ENCODE measurements at places on chromosomes 16 and 17.

GRCh38 chr17:17499402-17500145 lies 3.4 kb upstream of the RASD1 start:
- no peak for DNase-seq

DNA sequence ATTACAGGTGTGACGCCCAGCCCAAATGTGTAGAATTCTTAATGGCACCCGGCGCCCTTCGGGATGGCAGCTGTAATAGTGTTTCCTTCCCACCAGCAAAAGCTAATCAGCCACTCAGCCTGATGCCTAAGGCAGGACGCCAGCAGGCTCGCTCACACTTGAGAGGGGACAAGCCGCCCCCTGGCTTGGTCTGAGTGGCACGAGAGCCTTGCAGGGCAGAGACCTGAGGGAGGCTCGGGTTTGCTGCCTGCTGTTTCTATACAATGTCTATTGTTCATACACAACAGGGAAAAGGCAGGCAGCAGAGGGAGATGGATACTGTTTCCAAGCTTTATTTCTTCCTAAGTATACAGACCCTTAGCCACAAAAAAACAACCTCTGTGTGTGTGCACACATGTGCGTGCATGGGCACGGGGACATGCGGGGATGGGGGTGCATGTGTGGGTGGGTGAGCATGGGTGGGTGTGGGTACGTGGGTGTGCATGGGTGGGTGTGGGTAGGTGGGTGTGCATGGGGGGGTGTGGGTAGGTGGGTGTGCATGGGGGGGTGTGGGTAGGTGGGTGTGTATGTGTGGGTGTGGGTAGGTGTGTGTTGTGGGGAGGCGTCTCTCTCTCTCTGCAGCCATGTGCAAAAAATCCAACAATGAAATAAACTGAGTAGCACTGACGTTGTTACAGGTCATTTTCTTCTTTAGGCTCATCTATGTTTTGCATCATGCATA lies 10.0 kb downstream of the SLC38A8 start:
- DNase-seq, result no peak

DNA sequence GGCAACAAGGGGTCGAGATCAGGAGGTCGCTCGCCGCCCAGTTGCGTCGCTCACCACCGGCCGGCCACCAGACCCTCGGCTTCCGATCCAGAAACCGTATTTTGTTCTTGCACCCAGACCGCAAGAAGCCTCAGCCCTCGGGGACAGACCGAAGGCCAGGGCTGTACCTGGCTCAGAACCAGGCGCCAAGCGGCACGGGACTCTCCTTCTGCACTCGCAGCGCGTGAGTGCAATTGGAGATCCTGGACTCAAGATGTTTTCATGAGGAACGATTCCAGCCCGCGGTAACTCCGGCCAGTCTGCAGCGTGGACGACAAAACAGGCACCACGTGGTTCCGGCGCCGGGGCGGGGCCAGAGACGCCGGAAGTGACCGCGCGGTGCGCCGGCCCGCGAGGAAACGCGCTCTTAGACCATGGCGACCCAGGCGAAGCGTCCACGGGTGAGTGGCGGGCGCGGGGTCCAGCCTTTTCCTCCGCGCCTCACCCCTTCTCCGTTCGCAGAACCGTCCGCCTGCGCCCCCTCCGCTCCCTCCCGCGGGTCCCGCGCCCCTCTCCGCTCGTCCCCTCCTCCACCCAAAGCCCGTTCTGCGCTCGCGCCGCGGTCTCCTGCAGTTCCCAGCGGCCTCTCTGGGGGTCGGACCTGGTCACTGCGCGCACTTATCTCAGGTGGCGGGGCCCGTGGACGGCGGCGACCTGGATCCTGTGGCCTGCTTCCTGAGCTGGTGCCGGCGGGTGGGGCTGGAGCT lies at the start of gene SETD6:
TSS of gene SETD6 (plus strand) at position 393 of the 746 bp plus-strand sequence. CDS start at position 414, 21 bp downstream.
- DNase-seq, result peak; percentile 89

DNA sequence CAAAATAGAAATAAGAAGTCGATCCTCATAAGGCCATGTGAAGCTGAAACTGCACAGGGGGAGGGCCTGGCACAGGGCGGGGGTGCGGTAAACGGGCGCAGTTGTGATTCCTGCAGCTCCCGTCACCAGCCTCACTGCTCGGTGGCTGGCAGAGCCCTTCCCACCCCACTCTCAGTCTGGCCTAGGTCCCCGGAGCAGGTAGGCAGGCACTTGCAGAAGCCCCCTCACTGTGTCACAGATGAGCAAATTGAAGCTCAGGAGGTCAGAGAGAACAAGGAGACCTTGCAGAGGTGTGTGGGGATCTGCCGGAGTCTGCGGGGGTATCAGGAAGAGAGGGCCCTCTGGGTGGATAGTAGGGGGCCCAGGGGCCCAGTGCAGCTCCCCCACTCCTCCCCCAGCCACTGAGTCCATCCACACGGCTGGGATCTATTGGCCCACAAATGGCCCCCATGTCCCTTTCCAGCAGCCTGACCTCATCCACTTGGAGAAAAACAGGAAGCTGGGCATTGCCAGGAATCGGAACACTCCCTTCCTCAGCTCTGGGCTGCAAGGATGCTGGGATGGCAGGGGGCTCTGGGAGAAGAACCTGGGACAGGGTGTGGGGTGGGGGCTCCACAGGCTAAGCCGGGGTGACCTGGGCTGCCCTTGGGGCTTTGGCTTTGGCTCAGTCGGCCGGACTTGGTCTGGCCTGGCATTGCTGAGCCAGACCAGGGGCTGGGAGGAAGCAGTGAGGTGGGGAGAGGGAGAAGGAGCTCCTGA lies 21.4 kb upstream of the MAP3K14 start:
- no peak for DNase-seq

DNA sequence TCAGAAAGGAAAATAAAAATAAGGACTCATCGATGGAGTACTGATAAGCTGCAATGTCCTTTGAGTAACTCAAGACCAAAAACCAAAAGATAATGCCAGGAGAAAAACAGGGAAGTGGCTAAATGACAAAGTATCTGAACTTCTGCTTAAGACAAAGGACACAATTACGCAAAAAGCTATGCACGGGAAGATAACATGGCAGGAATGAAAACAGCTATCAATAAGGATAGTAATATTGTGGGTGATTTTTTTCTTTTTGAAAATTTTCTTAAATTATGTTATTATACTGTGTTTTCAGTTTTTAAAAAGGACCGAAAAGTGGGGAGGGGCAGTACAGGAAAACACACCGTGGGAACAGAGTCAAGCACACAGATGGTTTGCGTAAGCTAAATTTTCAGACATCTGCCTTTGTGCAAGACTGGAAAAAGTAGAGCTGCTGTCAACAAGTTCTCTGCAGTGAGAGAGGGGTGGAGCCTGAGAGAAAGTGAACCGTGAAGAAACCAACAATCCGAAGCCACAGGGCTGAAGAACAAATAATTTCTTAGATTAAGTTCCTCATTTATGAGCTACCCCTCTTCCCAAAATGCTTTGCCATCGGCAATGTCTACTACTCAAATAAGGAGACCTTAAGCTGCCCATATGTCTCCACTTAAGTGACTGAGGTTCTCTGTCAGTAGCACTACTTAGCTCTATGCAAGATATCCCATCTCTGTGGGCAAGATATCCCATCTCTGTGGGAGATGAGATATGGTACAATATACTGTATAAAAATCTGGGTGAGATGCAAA lies 99.9 kb upstream of the CORO6 start:
- DNase-seq, result peak; percentile 94

DNA sequence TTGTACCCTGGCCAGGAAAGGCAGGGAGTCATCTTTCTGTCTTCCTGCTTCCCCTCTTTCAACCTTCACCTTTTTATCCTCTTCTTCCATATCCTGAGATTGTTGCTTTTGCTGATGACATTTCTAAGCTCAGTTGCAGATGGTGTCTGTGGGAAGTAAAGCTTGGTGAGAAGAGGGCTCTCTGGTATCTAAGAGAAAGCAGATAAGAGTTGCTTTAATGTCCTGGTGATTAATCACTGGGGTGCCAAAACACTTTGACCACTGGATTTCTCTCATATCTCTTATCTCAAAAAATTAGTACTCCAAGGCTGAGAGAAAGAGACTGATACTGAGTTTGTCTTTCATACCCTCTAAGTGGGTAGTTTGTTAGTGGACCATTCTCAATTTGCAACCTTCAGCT lies 71.3 kb downstream of the NEUROD2 start:
- DNase-seq, result no peak

DNA sequence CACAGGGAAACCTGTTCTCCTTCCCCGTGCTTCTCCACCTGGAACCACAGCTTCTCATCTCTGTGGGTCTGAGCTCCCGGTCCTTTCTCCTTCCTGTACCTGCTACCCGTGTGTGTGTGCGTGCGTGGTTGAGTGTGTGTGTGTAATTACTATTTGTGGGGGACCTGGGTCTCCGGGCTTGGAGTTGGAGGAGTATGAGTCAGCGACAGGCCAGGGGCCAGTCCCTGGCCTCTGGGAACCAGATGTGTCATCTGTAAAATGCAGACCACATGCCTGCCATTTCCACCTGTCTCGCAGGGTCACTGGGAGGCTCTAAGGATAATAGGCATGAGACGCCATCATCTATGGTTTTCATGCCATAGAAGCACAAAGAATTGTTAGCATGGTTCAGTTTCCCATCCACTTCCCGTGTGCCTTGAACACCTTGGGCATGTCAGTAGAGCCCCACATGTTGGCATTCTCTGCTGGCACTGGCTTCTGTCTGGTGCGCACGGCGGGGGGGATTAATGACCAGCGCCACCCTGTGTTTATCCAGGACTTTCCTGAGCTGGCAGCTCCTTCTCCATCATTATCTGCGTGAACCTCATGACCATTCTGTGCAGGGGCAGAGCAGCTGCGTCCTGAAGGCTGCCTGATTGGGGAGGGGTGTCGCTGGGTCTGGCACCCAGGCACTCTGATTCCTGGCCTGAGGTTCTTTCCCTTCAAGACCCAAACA lies 1.5 kb downstream of the ZNF205 start:
- no peak for DNase-seq

DNA sequence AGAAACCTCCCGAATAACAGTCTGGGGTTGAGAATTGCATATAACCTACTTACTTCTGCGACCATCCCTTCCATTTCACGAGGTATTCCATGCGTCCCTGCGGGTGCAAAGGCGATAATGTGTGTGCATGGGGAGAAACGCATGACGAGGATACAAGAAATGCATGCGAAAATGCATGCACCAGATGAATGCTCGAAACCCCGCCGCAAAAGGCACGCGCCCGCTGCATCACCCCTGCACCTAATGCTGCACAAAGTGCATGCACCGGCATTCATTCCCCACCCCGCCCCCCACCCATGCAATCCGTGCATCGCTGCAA lies 474 bp downstream of the CBX8 start:
- no peak for DNase-seq

GRCh38 chr17:50055055-50055425 lies 870 bp upstream of the ITGA3 start:
- DNase-seq, result no peak

DNA sequence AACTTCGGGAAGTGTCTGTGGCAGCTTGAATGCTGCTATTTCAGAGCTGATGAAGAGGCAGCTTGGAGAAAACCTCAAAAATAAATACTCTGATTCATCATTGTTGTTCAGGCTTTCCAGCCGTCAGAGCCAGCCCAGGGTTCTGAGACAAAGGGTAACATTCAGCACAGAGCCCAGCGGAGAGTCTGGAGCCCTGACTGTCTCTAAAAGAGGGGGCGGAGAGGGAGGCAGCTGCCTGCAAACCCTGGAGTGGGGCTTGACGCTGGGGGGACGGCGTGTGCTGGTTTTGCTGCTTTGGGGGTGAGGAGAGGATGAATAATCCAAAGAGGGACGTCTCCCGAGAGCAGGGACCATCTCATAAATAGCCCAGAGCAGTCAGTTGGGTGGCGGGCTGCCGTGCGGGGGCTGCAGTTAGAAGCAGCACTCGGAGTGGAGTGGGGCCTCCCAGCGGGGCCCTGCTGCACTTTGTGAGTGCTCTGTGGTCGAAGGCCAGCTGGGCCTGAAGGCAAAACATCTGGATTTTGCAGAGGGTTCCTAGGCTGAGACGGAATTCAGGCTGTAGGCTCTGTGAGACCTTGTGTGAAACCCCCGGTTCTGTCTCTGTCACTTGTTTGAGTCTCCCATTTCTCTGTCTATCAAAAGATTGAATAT lies 237.8 kb downstream of the PRKCA start:
- peak; percentile 89 for DNase-seq

DNA sequence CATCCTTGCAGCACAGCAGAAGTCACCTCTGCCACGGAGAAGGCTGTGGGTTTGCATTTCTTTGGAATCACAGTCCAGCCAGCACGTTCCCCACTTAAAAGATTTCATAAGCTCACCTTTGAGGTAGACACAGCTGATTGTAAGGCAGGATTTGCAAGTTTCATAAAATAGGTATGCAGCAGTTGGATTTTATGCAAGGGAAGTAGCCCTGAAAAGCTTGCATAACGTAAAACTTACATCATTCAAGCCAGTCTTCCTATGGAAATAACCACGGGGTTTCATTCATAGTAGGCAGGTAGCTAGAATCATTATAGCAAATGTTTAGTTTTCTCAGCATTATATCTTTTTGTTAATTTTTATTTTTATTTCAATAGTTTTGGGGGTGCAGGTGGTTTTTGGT lies 49.8 kb upstream of the ARHGAP44 start:
- DNase-seq, result no peak

DNA sequence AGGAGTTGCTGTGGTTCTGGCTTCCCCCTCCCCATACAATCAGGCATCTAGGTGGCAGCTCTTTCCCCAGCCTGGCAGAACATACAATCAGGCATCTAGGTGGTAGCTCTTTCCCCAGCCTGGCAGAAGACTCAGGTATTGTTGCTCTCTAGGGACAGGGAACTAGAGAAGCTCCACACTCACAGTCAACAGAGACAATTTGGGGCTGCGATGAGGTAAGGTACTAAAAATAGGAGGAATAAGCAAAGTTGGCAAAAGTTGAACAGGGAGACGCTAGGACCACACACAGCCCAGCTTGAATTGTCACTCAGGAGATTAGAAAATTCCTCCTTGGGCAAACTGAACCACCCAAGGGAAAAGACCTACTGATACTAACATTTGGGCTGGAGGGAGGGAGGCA lies 315.5 kb upstream of the CDH5 start:
- no peak for DNase-seq

DNA sequence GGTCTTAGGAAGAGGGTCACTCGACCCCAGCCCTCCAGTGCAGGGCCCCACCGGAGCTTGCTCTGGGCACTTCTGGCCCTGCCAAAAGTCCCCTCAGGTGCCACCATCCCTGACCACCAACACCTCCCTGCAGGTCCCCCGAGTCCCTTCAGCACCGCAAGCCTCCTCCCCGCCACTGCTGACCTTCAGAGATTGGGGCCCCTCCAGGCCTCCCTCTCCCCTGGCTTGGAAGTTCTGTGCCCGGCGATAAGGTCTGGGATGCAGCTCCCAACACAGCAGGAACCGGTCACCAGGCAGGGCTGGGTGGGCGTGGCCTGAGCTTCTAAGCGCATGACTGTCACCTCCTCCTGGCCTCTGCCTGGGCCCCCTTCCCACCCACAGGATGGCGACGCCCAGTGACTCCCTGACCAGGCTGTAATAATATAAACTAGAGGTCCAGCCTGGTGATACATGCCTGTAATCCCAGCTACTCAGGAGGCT lies 11.2 kb downstream of the PIEZO1 start:
- peak; percentile 98 for DNase-seq

DNA sequence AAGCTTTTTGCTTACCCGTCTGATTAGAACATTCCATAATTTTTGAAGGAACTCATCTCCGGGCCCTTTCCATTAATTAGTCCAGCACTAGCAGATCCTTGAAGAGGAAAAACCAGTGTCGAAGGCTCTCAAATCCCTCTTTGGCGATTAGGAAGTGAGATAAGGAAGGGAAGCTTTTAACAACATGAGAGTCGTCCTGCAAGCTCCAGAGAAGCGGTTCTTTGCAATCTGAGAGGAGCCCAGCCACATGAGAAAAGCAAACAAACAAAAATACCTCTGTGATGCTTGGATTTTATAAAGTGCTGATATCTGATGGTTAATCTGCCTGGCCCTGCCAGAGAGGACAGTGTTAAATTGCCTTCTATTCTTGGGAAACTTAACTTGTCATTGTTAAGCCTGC lies 339.8 kb upstream of the SALL1 start:
- DNase-seq, result no peak

All from fibroblast of lung (primary cell).